Left colon (tissue), 2 donors: ENCODE measurements at places on chromosomes 3 and 15. TPM values are rescaled to one million over a fixed set of nuclear protein-coding genes. Genes with fewer than 3 reads are reported as not detected.

RAB5A gene
- 75.5 TPM for total RNA-seq

NR2E3 gene
- total RNA-seq, result 0.67 TPM

HESX1 gene
- not detected for total RNA-seq

DNA sequence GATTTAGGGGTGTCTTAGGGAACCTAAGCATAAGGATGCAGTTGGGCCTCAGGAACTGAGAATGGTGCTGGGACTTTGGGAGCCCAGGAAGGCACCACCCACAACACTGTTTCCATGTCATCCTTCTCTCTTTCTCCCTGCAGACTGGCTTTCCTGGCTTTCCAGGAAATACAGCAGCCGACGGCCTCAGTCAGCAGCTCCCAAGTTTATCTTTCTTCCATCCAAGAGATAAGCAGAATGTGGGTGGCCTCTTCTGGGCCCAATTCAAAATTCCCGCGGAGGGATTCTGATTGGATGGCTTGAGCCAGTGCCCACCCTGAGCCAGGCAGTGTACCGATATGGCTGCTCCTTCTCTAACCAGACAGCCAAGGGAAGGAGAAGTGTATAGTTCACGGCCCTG is 4.5 kb upstream of the CLN6 start:
- no peak for DNase-seq

- DNase-seq, result no peak
Observed at GRCh38 chr15:88185584-88185983, 71.0 kb downstream of the NTRK3 start.

GRCh38 chr3:178823150-178823549 is 248.5 kb downstream of the ZMAT3 start:
- no peak for DNase-seq

DNA sequence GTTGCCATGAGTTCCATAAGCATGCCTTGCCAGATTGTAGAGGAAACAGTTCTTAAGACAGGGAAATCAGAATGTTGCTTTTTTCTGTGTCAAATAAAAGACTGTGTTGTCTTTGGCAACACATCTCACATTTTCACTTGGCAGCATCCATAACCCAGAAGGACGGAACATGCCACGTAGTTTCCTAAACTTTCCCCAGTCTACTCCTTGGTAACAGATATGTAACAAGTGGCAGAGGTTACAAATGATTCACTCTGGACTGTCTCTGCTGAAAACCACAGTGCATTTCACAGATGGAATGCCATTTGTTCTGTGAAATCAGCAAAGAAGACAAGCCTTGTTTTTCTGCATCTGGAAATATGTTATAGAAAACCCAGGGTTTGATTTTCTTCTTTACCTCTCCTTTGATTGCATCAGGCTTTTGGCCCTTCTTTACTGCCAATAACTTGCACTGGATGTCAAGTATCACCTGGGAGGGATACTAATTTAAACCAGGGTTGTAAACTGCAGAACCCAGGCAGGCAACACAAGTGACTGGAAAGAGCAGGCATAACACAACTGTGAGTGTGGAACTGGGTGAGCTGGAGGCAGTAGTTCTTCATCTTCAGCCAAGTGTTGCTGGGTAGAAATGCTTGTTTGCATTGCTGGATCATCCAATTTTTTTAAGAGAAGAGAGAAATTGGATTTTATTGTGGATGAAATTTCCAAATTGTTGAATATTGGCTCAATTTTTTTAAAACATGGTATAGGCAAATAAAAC is 124.4 kb upstream of the FOXB1 start:
- no peak for DNase-seq

DNA sequence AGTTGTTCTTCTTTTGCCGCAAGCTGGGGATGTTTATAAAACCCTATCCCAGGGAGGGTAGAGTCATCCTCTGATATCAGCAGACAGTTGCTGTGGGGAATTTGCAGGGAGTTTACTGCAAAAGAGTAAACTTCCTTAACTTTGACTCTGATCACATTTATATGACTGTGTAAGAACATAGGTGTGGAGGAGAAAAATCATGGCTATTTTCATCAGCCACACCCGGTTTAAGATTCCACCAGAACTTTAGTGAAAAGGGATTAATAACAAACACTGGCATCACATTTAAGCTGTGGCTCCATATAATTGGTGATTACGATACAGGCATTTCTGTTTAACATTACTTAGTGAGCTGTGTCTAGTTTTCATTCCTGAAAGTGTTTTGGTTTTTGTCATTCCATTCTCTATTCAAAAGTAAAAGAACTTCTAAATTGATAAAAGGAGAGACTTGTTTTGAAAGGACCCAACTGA is 143.1 kb downstream of the MYLK start:
- DNase-seq, result no peak

- no peak for DNase-seq
Observed at GRCh38 chr3:184260724-184261269, 556 bp downstream of the CAMK2N2 start.

DNA sequence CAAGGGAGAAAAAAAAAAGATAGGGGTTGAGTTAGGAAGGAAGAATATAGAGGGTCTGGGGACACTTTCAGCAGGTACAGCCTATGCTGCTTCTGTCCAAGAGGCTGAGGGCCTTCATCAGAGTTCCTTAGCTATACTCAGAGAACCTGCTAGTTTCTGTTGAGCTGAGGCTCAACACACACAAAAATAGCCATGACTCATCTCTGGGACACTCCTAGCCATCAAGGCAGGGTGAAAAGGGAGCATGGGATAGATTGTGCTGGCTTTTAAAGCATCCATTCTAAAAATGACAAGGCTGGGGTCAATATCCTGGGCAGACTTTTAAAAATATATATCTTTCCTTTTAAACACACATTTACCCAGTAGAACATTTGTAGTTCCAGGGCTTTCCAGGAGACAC is 2.8 kb upstream of the RTP2 start:
- no peak for DNase-seq

- DNase-seq, result no peak
Observed at GRCh38 chr3:72329354-72329753, 518.9 kb downstream of the SHQ1 start.

GRCh38 chr3:114212646-114213045 is 24.7 kb downstream of the ZNF80 start:
- DNase-seq, result no peak

DNA sequence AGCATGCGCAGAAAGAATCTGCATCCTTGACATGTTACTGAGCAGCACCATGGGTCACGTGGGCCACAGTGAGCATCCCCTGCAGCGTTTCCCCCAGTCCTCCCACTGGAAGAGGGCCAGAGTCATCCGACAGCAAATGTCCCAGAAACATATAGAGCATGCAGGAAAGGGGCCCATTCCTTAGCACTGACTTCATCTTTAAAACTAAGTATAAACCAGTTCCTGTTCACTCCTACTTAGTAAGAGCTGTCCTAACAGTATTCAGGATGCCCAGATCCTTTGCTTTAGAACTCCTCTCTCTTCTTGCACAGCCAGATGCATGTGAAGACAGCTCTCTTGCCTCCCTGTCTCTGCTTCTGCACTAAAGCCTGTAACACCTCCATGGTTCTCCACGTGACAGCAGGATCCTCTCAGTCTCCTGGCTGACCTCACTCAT is 79.3 kb upstream of the OXTR start:
- no peak for DNase-seq
